ENCODE measurements at places on chromosomes 7 and 10.

DNA sequence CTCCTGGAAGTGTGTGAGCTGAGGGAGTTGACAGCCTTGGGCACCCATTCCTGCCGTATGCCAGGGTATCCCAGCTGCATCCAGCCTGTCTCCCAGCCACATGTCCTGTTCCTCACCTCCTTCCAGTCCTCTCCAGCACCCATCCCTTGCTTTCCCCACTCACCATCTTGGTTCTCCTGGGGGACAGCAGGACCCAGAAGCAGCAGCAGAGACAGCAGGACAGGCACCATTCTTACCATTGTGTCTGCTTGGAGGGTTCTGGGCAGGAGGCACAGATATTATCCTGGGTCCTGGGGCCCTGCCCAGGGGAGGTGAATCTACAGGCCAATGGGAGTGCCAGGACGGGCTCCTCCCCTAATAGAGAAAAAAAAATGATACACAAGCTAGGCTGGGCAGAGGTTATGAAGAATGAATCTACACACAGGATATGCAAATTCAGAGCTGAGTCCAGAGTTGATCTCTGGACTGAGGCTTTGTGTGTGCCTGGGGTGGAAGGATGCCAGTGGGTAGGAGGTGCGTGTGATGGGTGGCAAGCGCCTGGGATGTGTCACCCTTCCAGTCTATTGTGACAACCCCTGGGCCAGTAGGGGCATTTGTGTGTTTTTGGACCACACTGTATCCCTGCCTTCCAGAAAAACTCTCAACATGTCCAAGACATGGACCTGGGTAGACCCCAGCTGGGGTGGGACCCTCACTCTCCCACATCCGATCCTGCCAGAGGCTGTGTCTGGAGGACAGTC, at the start of gene AZGP1:
Gene AZGP1, minus strand, starts transcription at position 250 of the 740 bp plus-strand sequence. Its CDS starts 11 bp downstream, at position 239.
- no peak for DNase-seq

DNA sequence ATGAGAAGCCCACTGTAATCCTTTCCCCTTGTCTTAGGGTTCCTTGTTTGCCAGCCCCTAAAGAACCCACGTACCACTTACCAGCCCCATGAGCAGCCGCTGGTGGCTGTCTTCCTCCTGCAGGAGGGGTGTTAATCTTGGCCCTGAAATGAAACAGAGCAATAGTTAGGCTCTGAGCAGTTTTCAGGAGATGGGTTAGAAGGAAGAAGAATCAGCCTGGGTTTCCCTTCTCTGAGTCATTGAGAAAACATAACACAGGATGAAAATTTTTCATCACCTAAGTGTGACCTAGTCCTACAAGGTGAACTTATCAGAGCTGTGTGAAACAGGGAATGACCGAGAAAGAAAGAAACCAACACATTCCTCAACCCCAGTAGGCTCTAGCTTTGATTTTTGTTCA, 90.0 kb downstream of the GSAP start:
- no peak for DNase-seq

DNA sequence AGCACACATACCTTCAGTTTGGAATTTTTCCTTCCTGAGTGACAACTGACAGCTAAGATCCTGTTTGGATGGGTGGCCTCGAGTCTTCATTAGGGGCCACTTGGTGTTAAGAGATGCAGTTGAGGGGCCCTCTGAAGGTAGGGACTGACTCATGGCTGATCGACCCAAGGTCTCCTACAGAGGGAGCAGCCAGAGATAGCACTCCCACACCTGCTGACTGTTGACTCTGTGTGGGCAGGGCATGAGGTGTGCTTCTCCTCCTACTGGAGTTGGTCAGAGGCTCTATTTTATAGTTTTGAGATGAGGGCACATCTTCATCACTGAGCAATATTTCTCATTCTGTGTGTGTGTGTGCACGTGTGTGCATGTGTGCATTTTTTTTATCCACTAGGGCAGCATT, 378.8 kb upstream of the PODXL start:
- DNase-seq: no peak

- no peak for DNase-seq
These were observed 25.9 kb downstream of the RNLS start for GRCh38 chr10:88557256-88557655.

GRCh38 chr7:80711531-80711930, 73.1 kb downstream of the CD36 start:
- no peak for DNase-seq

DNA sequence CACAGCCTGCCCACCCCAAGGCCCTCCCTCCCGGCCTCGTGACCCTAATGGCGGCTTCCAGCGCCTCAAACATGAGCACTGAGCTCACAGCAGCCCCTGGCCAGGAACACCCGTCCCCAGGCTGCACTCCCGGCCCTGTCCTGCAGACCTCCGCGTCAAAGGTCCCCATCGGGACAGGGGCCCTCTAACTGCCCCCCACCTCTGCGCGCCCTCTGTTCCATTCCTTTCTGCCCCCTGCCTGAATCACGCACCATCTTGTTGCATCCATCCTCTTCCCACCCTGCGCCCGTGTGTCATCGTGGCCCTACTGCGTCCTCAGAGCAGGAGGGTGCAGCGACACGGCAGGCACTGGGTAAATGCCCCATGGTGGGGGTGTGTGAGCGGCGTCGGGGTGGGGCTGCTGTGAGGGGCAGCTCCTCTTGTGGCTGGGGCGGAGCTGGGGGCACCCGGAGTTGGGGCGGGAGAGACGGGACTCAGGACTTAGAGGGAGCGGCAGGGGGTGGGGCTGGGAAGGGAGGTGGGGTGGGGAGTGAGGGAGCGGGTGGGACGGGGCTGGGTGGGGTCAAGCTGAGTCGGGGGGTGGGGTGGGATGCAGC, 13.4 kb downstream of the SLC29A4 start:
- no peak for DNase-seq

- DNase-seq: no peak
These were observed 20.8 kb upstream of the SLC26A5 start for GRCh38 chr7:103466814-103467213.

- DNase-seq: no peak
These were observed 181.4 kb downstream of the CUX1 start for GRCh38 chr7:101998906-101999240.

DNA sequence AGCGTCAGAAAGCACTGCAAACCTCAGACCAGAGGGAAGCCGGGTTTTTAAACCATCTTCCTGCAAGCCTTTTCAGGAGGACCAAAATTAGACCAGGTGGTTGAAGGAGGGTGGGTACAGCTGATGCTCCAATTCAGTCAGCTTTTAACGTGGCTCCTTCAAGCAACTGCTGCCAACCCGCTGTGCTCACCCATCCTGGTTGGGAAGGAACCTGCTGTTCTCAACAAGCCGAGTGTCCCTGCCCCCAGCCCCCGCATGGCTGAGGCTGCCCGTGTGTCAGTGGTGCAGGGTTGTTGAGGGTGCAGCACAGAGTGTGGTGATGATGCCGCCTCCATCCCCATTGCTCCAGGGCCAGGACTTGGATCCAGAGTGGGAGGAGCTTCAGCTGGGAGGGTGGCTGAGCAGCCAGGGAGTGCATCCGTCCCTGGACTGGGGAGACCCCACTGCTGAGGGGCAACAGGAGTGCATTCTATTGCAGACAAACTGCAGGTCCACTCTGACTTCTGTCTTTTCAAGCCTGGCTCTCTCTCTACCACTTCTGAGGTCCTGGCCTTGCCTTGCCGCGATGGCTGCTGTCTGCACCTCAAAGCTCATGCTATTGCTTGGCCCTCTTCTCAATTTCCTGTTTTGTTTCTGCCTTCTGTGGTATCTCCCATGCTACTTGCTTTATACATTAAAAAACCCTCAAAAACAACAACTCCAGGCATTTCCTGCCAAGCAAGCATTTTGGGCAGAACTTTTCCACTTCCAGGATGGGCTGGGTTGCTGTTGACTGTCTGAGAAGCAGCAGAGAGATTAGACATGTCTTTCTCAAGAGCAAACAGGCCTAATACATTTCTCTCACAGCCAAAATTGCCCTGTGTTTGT, 134.7 kb downstream of the DNAJB6 start:
- DNase-seq: no peak

DNA sequence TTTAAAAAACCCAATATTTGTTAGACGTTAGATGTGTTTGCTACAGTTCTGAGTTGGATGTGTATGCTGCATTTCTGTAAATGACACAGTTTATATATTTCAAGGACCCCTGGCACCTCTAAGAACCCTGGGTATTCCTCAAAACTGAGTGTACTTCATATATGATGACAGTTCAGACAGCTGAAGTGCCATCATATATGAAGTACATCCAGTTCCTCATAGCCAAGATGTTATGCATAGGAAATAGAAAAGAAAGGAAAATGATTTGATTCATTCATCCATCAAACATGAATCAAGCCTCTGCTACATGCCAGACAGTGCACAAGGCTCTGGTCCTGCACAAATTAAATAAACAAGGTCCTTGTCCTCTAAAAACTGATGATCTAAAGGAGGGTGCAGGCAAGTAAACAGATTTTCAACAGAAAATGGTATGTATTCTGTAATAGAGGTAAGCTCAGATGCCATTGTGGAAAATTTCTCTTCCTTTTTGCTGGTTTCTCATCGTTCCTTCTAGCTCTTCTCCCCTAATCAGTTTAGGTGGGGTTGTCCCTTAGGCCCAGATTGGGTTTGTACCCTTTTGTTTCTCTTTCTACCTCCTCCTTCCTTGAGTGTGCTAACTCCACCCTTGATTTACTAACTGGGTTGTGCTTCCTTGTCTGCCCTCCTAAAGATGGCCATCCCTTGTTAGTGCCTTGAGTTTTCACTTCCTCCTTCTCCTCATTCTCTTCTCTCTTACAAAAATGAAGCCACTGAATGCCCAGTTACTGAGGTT, 25.3 kb upstream of the SMIM30 start:
- DNase-seq: no peak

GRCh38 chr7:124992851-124993562, 63.4 kb upstream of the POT1 start:
- DNase-seq: no peak

GRCh38 chr7:131556053-131556908, at the start of gene PODXL:
TSS of gene PODXL (minus strand) at chr7:131556628. CDS start at chr7:131556359, 269 bp downstream.
- no peak for DNase-seq

DNA sequence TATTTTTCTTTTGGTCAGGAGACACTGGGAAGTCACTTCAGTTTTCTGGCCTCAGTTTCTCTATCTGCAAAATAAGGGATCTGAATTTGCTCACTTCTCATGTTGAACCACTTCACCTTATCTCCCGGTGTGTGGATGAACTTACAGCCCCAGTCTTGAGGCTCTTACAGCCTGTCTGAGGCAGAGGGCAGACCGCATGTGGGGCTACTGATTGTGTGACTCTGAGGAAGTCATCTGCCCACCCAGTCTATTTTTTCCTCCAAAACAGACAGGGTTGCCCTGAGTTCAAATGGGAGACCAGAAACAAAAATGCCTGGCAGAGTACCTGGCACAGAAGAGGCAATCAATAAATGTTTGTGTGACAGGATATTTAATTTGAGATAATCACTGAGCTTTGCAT, 78.3 kb downstream of the LRMDA start:
- DNase-seq: no peak

DNA sequence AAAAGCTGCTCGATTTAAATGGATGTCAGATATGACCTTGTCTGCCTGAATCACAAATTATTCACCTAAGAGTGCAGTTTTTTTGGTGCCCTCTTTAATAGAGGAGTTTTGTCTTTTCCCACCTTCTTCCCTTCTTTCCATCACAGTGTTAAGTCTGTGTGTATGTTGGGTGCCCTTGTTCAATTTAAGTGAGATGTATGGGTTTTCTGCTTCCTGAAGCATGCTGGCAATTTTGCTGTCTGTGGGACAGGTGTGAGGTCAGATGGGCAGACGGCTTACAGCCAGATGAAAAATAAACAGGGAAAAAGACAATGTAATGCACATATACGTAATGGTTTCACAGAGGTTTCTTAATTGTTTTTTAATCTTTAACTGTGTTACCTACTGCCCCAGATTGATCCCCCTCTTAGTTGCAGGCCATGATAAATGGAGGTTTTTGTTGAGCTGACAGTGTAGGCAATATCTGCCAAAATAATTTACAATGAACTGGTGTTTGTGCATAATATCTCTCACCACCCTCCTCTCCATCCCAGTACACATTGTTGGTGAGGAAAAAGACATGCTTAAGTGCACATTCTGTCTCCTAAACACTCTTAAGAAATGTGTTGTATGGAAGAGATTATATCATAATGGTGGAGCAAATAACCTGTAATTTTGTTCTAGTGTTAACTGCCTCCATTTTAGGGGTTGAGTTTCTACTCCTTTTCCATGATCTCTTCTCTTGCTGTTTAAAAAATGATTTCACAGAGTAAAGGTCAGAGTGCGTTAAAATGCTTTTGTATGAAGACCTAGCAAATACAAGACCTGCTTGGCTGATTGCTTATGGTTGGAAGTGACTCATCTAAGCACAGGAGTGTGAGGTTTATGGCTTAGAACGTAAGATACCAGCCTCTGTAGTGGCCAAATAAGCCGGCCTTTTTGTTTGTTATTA, 123.9 kb downstream of the LRRC4 start:
- no peak for DNase-seq

- DNase-seq: no peak
These were observed at the start of gene PCLO for GRCh38 chr7:83162402-83163256. TSS of gene PCLO (minus strand) at chr7:83162884. CDS start at chr7:83162592, 292 bp downstream.

- DNase-seq: no peak
These were observed 72.0 kb downstream of the KMT2C start for GRCh38 chr7:152363798-152364197.

DNA sequence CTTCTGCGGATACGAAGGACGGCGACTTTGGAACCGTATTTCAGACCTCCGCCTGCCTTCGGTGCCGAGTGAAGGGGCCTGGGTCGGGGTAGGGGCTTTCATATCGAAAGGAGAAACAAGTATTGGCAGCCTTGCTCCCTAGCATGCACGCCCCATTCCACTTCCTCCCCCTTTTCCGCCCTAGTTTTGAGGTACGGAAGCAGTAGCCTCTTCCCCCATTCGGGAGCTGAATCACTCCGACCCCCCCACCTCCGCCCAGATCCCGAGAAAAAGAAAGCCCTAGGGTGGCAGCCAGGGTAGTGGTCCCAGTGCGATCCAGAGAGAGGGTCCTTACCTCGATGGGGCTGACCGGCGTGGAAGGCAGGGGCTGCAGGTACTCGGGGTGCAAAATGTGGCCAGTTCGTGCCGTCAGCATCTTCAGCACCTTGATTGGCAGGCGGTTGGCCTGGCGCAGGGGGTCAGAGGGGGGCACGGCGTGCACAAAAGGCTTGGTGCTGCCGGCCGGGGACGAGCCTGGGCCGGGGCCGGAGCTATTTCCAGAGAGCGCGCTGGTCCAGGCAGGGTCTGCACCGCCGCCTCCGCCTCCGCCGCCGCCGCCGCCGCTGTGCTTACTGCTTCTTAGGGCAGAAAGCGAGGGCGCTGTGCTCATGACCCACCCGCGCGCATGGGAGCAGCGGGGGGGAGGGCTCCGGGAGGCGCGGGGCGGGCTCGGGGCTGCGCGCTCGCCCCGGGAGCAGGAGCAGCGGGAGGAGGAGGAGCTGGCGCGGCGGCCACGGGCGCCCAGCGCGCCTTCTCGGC, 594 bp downstream of the ZNF503 start:
- DNase-seq: no peak

- no peak for DNase-seq
These were observed 2.6 kb downstream of the BZW2 start for GRCh38 chr7:16648551-16648950.
